CD4-positive, alpha-beta T cell (primary cell): ENCODE measurements at places on chromosomes 1 and 21.

- no peak overlapping the region for H3K4me3 ChIP-seq
- peaks cover 5% of the 10 kb centered on the region for H3K36me3 ChIP-seq
- H3K27ac ChIP-seq, result peak overlapping the region; percentile 23
- no peaks in the 10 kb centered on the region for H3K27me3 ChIP-seq
- H3K4me1 ChIP-seq, result peaks cover 32% of the 10 kb centered on the region
Observed at GRCh38 chr1:172670791-172671190, 11.9 kb downstream of the FASLG start.

DNA sequence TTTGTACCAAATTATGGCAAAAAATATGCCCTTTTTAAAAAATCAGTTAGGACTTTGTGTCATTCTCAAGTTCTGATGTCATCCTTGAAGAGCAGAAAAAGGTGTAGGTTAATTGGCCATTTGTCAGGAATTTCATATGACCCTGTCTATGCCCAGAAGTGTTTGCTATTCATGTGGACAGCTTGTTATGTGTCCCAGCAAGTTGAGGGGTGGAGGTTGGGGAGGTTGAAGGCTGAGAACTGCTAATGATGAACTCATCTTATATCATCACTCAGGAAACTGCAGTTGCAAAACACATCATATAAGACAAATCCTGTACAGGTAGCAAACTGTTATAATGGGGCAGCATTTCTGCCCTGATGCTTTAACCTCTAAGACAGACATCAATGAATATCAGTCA lies 106.5 kb downstream of the PHTF1 start:
- DNase-seq, result no peak
- no peak overlapping the region for H3K27ac ChIP-seq
- no peaks in the 10 kb centered on the region for H3K27me3 ChIP-seq

DNA sequence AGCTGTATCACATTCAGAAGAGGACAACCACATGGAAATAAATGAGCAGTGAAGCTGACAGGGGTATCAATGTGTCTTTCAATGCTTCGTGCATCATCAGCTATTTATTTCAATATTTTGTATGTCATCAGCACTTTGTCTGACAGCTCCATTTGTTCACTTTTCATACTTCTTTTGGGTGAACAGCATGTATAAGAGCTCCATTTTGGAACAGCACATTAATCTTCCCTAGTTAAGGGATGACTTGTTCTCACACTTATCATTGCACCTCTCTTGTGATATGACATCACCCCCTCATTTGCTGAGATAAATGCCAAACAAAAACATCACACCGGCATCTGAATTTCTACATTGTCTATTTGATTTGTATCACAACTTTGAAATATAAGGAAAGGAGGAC lies 190.6 kb upstream of the SAMSN1 start:
- H3K27ac ChIP-seq, result no peak overlapping the region
- DNase-seq, result no peak
- H3K4me1 ChIP-seq, result no peaks in the 10 kb centered on the region
- H3K36me3 ChIP-seq, result no peaks in the 10 kb centered on the region
- H3K4me3 ChIP-seq, result no peak overlapping the region

DNA sequence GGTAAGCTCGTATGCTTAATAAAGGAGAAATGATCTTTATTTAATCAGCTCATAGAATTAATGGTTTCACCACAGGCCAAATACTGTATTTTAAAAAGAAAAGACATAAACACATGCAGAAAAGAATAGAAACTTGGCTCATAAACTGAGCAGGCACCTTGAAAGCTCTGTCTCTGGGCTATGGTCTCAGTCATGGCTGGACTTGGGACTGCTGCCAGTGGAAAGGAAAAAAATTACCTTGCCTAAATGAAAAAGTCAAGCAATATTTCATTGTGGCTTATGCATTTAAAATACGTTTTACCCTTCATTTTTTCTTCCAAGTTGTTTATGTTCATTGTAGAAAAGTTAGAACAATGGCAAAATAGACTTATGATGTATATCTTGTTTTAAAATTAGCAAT lies 8.0 kb downstream of the LRRC42 start:
- H3K4me3 ChIP-seq, result no peak overlapping the region
- no peaks in the 10 kb centered on the region for H3K27me3 ChIP-seq

- no peak overlapping the region for H3K27ac ChIP-seq
- DNase-seq, result no peak
- H3K4me3 ChIP-seq, result no peak overlapping the region
- no peaks in the 10 kb centered on the region for H3K4me1 ChIP-seq
- H3K27me3 ChIP-seq, result no peaks in the 10 kb centered on the region
Observed at GRCh38 chr1:154798645-154799044, 71.4 kb downstream of the KCNN3 start.
